ENCODE measurements at places on chromosomes 2 and 18.

DNA sequence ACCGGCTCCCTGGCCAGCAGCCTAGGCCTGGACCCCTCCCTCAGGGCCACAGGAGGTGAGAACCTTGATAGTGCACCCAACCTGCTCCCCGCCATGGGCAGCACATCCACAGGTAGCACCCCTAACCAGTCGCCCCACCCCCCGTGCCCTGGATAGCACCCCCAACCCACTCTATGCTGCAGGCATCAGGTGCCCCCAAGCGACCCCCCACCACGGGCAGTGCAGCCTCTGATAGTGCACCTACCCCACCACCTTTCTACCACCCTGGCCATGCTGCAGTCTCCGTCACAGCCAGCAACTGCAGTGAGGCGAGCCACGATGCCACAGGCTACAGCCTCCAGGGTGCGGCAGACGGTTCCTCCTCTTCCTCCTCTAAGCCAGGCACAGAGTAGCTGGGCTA lies 55.6 kb downstream of the SOWAHC start:
- DNase-seq = no peak
- peaks cover 25% of the 10 kb centered on the region for H3K27me3 ChIP-seq
- no peaks in the 10 kb centered on the region for H3K4me1 ChIP-seq
- no peak overlapping the region for H3K4me3 ChIP-seq
- H3K27ac ChIP-seq = no peak overlapping the region
- H3K36me3 ChIP-seq = no peaks in the 10 kb centered on the region

GRCh38 chr2:157627594-157628476 lies 829 bp downstream of the ACVR1C start:
- peak overlapping the region; percentile 82 for H3K4me3 ChIP-seq
- peak overlapping the region; percentile 73 for H3K27ac ChIP-seq
- peaks cover 5% of the 10 kb centered on the region for H3K27me3 ChIP-seq

DNA sequence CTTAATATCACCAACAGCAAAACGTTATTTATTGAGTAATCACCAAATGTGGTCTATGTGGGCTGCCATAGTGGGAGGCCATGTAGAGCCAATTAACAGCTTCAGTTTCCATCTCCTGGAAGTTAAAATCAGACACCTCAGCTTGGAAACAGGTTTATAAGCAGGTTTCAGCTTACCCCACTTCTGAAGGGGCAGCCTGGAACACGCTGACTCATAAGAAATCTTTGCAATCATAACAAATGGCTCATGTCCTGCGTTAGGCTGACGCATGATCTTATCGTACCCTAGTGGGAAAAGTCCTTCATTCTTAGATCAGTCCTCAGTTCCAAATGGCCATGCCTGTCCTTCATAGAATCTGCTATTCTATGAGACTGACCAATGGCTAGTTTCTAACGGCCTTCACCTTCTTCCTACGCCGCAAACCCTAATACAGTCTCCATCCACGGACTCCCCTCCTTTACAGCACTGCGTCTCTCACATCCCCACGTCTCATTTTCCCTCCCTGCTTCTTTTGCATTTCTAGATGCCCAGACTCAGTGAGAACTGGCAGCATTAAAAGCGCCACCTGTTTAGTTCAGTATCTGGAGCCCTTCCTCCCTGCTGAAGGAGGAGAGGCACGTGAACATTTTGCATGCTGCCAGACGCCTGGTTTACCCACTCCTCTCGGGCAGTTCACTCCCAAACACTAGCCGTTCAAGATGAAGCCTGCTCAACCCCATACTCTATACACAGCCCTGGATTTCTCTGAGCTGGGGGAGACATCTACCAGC lies 24.2 kb upstream of the BZW1 start:
- peak overlapping the region; percentile 3 for H3K27ac ChIP-seq
- DNase-seq = no peak
- peaks cover 7% of the 10 kb centered on the region for H3K27me3 ChIP-seq
- peaks cover 19% of the 10 kb centered on the region for H3K4me1 ChIP-seq

DNA sequence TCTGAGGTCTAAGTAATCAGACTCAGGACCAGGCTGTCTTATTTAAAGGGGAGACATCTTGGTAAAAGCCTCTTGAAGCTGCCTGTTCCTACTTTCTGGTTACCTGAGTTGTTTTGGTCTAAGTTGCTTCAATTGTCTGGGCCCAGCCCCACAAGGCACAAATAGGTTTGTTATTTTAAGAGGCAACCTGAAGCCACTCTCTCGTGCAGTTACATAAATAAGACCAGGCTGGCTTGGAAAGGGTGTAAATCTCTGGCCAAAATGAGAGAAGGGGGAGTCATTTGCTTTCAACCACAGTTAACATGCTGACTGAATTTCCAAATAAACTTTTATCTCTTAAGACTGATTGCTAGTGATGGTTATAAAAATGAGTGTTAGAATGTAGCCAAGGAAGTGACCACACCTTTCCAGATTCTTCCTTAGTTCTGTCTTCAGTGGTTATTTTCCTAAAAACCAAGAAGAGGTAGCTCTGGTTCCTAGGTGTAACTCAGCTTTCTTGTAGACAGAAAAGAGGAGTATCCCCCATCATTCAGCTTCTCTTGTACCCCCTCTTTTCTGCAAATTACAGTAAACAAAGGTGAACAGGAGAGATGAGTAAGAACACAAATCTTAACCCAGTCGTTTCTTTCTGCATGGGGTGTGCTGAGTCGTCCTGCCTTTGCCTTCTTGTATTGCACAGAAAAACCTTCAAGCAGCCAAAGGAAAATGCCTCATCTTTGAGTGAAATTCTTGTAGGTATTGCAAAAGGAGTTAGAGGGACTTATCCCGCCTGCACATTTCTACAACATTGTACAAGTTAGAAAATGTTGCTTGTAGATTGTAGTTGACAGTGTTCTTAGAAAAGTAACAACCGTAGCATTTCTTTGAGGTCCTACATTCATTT lies 161.5 kb upstream of the NT5C1B start:
- no peak for DNase-seq
- H3K27ac ChIP-seq = no peak overlapping the region
- H3K27me3 ChIP-seq = no peaks in the 10 kb centered on the region
- no peaks in the 10 kb centered on the region for H3K36me3 ChIP-seq

- H3K36me3 ChIP-seq = no peaks in the 10 kb centered on the region
- H3K4me1 ChIP-seq = no peaks in the 10 kb centered on the region
- no peak for DNase-seq
Measured at GRCh38 chr2:33812707-33813106, 213.6 kb upstream of the FAM98A start.

GRCh38 chr18:63169853-63170252 lies 149.7 kb downstream of the BCL2 start:
- H3K4me1 ChIP-seq = peaks cover 69% of the 10 kb centered on the region
- peak overlapping the region; percentile 53 for H3K27ac ChIP-seq
- no peak overlapping the region for H3K4me3 ChIP-seq
- DNase-seq = no peak
- H3K36me3 ChIP-seq = peaks cover 31% of the 10 kb centered on the region
- no peaks in the 10 kb centered on the region for H3K27me3 ChIP-seq
